Bladder microvascular endothelial cell (primary cell): ENCODE measurements at places on chromosomes 3 and 15. TPM values are rescaled to one million over a fixed set of nuclear protein-coding genes. Genes with fewer than 3 reads are reported as not detected.

The TMCO5A gene
- total RNA-seq, result not detected in 2 replicates

The KLHL40 gene
- not detected in 2 replicates for total RNA-seq

The ROPN1 gene
- total RNA-seq, result not detected in 2 replicates

The ITGA11 gene
- 1.6 and 34.5 TPM in 2 replicates for total RNA-seq

The GABRA5 gene
- total RNA-seq, result not detected in 2 replicates

The SYNM gene
- total RNA-seq, result 7.1 and 37.0 TPM in 2 replicates

The GOLGA8J gene
- total RNA-seq, result 0.13 TPM in 1 of 2 replicates, not detected in the other
